Activated CD8-positive, alpha-beta memory T cell treated with anti-CD3 and anti-CD28 coated beads for 1 hour (primary cell): ENCODE measurements at places on chromosomes 1 and 21.

DNA sequence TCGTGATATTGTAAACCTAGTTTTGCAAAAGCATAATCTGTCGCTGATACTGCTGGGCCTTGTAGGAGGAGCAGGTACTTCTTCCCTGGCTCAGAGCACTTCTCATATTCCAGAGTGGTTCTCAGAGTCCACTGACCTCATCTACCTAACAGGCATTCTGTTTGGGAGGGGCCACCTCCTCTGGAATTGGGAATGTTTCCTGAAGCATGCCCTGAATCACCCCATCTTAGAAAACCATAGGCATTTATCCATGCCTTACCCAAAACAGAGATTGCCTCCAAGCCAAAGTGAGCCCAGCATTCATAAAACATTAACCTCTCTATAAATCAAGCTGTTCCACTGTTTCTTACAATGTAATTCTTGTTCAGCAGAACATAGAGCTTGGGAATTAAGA is 35.1 kb downstream of the SLC44A3 start:
- DNase-seq, result no peak

- DNase-seq, result no peak
These were observed 74.2 kb downstream of the SIK1 start for GRCh38 chr21:43352568-43353281.

DNA sequence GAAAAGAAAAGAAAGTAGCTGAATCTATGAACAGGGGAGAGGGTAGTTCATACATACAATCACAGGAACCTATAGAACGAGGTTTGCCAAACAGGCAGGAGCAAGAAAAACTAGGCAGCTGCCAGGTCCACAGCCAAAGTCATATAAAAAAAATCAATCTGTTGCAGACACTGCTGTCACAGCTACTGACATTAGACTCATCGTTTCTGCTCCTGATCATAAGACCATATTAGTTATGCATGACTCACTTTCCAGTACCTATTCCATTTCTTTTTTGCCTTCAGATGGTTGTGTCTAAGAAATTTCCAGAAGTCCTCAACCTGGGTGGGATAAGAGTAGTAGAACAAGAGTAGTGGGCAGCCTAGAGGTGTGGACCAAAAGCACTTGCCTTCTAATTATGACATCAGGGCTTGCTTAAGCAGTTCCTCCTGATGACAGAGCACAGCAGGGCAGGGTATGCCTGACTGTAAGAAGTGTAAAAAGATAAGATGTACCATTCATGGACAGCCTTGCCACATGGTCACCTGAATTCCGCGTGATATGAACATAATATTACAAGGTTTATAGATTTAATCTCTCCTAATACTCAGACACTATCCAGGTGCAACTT is 323.2 kb upstream of the SGIP1 start:
- DNase-seq, result no peak

GRCh38 chr1:42430286-42431135 is 25.3 kb downstream of the ZMYND12 start:
- DNase-seq, result no peak

DNA sequence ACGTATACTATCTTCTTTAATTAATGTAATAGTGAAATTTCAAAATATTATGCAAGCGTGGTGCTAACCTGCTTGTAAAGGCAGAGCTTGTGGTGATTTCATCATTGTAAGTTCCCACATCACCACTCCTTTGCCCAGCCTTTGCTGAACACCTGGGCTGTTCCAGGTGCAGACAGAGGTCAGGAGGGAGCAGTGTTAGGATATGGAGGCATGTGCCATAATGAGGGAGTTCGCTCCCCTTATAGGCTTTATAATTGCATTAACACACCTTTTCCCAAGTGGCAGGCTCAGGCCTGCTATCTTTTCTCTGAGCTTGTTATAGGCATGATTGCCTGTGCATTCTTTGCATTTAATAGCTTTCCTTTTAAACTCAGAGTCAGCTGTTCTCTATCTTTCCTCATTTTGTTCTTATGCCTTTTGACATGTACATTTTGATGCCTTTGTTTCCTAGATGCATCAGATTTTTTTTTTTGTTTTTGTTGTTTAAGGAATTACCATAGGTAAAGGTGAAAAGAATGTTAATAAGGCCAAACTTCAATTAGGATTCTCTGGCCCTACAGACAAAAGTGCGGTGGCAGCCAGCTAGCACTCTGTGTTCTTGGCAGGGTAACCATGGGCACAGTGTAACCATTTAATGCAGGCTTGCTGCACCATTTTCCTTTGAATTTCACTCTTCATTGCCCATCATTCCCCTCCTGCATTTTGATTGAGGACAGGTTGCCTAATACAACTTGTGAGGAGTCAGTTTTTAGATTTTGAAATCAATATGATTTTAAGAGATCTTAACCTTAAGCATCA is 12.6 kb downstream of the NPL start:
- no peak for DNase-seq

GRCh38 chr1:189646066-189646465 is 831.6 kb downstream of the BRINP3 start:
- no peak for DNase-seq

GRCh38 chr1:52032124-52032784 is 1.4 kb downstream of the KTI12 start:
- DNase-seq, result no peak

- DNase-seq, result no peak
These were observed 122.3 kb downstream of the DHRS3 start for GRCh38 chr1:12495725-12496124.

- DNase-seq, result no peak
These were observed 602.2 kb upstream of the ADAMTS5 start for GRCh38 chr21:27569091-27569490.

GRCh38 chr1:89781494-89782126 is 39.2 kb upstream of the LRRC8D start:
- peak; percentile 38 for DNase-seq

DNA sequence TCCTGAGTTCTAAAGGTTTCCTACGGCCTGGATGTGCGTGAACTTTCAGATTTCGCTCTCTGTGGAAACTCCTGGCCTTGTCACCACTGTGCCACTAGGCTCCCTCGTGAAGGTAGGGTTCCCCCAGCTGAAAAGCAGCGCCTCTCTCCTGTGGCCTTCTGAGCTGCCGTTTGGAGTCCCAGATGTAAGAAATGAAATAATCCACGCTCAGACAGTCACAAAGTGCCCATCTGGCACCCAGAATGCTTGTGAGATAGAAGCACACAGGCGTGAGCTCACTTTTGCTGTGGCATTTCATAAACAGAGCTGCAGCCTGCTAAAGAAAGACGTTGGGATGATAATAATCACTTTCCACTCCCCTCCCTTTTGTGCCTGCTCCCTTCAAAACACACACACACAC is 65.8 kb downstream of the LMO4 start:
- DNase-seq, result no peak

GRCh38 chr21:32418146-32418545 is 5.6 kb downstream of the EVA1C start:
- no peak for DNase-seq
